ENCODE measurements at places on chromosomes 4 and X.

GRCh38 chrX:12911122-12911470, 4.7 kb downstream of the TLR8 start:
- DNase-seq: no peak

DNA sequence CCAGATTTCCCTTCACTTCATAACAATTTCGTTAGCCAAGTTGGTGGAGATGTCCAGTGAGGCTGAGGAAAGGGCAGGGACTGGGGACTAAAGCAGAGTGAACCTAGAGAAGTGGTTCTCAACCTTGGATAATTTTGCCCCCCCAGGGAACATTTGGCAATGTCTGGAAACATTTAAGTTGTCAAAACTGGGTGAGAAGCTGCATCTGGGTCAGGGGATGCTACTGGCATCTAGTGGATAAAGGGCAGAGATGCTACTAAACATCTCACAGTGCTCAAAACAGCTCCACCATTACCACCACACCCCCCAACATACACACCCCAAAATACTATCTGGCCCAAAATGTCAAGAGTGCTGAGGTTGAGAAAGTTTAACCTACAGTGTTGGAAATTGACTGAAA, 32.0 kb upstream of the FGF16 start:
- DNase-seq: no peak

GRCh38 chr4:42144028-42144427, 8.4 kb downstream of the BEND4 start:
- no peak for DNase-seq

GRCh38 chr4:19177616-19178015, 1074.1 kb upstream of the SLIT2 start:
- no peak for DNase-seq

GRCh38 chr4:70737006-70737405, 15.2 kb downstream of the RUFY3 start:
- DNase-seq: no peak

- DNase-seq: peak; percentile 79
These were observed at the start of gene RBM3 for GRCh38 chrX:48574270-48575266. TSS of gene RBM3 (plus strand) at chrX:48574484. CDS start at chrX:48575181, 697 bp downstream.

DNA sequence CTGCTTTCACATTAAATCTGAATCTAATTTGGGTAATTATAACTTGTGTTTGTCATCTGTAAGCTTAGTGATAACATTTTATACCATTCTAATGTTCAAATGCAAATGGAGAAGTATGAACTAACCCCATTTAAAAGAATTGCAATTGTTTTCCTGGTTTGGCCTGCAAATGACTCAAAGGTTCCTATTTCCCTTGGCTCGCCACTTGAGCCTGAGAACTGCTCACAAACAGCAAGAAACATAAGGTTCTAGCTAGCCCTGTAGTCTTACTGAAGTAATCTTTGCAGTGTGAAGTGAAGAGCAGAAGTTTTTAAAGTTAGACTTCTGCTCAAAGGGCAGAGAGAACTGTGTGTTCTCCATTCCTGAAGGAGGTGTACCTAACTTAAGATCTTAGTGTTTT, 27.2 kb downstream of the UPRT start:
- no peak for DNase-seq

GRCh38 chrX:107677909-107678308, 49.6 kb downstream of the PRPS1 start:
- DNase-seq: no peak

- DNase-seq: no peak
These were observed 1.9 kb downstream of the POU4F2 start for GRCh38 chr4:146640465-146641061.

- no peak for DNase-seq
These were observed 42.9 kb downstream of the FAT4 start for GRCh38 chr4:125357675-125358074.

DNA sequence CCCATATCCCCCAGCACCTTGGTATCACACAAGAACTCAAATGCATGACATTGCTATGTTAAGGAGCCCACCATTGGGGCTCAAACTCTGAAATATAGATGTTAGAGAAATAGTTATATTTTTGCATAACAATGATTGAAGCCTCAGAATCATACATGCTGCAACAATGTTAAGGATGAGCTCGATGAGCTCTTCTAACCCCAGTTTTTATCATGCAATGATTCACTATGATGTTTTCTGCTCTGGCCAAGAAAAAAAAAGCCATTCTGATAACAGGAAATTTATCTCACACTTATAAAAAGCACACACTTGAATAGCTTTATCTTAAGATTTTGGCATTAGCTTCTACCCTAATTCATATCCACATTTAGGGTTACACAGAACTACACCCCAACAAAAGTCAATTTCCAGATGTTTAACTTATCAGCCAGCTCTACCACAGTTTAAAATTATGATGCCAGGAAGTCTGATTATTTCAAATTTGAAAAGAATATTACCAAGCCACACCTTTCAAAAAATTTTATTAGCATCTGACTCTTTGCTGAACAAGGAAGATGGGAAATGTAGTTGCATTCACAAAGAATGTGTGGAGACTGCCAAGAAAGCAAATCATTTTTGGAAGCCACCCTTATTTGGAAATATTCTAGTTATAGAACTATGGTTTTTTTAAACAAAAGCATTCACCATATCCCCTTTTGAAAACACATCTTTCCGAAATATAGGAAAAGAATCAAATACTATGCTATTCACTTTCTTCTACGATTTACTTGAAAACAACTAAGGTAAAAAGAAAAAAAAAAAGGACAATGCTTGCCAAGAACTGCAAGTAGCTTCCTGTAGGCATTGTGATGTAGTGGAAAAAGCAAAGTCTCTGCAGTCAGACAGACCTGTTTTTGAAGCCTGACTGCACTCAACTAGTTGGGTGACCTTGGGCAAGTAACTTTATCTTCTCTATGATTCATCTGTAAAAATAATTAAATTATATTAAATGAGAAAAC, 100.8 kb upstream of the PLS3 start:
- DNase-seq: no peak

DNA sequence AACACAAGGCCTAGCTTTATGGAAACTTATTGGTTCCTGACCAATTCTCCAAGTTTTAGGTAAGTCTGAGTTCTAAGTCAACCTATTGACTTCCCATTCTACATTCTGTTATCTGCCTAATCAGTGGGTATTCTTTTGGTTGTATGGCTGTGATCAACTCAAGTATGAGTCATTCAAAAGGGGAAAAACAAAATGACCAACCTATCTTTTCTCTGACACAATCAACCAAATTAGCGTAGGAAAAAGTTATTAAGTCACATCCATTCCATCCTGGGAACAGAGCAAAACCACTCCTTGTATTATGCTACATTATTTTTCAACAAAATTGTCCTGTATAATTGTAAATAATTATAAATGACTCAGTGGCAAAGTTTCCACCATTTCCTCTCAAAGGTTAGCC, 136.2 kb downstream of the SHROOM4 start:
- no peak for DNase-seq

GRCh38 chr4:185909972-185910371, 98.0 kb upstream of the SORBS2 start:
- DNase-seq: no peak

- DNase-seq: no peak
These were observed 992.7 kb upstream of the HS3ST1 start for GRCh38 chr4:12421364-12421763.

DNA sequence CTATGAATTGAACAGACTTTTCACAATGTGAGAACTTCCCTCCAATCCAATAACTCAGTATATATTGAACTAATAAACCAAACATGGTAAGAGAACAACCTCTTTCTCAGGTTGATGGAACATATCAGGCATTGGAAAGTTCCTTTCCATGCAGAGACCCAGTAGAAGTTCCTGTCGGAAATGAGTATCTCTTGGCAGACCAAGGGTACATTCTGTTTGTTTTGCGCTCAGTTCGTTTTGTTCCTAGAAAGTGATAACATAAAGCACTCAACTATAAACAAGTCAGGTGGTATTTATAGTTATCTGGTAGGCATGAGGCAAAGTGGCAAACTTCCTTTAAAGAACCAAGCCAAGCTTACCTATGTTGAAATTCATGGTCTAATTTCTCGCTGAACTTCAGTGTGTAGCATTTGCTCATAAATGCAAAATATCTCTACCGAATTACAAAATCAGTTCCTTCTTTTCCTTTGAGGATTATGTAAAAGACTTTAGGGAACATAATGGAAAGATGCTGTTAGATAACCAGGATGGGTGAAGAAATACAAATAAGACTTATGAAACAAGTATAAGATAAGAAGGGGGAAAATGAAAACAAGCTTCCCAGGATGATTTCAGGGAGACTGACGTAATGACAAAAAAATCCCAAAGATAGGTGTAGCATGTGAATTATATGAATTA, 120.3 kb downstream of the ARHGAP24 start:
- peak; percentile 33 for DNase-seq

GRCh38 chrX:137432609-137433008, 133.3 kb upstream of the ZIC3 start:
- DNase-seq: peak; percentile 45

DNA sequence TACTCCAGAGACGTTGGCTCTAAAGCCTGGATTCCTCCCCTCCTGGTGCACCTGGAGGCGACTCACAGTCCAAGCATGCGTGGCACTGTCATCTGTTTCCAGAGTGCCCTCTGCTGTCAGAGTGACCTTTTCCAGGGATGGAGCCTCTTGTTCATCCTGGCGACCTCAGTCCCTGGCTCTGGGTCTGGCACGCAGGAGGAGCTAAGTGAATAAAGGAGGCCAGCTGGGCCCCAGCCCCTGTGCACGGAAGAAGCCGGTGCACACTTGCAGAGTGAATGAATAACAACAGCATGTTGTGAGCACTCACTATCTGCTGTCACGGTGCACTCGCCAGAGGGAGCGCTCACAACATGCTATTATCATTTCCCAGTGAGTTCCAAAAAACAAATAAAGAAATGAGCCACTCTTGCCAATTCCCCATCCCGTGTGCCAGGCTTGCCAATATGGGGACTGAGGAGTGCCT, 27.8 kb upstream of the PSAPL1 start:
- DNase-seq: peak; percentile 55

DNA sequence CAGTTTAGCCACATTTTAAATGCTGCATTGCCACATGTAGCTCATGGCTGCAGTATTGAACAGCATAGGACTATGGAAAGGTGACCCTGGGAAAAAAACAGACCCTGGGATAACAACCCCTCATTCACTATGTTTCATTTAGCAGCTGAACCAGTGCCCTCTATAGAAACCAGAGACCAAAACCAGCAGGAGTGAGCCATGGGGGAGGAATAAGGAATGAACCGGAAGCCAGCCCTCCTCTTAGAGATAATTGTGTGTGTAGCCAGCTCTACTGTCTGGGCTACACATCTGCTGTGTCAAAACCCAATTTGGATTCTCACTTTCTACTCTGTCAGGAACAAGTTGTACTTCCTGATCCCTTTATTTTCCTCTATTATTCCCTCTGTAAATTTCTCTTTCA, 158.5 kb upstream of the S100G start:
- no peak for DNase-seq

DNA sequence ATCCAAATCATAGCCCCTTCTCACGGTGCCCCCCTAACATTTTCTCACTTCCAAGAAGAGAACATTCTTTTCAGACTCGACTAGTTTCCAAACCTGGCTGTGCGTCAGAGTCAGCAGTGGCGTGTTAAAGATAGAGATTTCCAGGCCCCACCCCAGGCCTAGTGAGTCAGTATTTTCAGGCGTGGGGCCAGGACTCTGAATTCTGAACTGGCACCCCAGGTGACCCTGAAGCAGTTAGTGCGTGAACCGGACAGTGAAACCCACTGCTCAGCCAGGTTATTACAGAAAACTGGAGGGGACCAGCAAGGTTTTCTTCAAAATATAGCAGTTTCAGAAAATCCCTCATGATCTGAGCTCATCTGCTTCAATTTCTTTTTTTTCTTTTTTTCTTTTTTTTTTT, 35.0 kb upstream of the BCOR start:
- DNase-seq: no peak

DNA sequence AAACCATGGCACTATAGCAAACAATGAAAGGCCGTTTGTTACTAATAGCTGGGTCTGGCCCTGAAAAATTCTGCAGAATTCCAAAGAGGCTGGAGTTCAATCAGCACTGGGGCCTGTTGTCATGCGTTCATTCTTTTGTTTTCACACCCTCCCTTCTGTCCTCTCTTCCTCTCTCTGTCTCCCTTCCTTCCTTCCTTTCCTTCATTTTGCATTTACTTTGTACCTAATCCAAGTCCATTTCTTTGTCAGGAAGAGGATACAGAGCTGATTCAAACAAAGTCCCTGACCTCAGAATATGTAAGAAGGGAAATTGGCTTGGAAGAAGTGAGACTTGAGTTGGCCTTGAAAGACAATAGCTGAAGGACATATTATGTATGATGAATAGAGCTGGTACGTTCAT, 119.6 kb upstream of the LDB2 start:
- DNase-seq: no peak

- DNase-seq: no peak
These were observed 953.9 kb upstream of the PCDH10 start for GRCh38 chr4:132195176-132195575.

All from DMS153 (cell line).